ENCODE measurements at places on chromosomes 1 and 21. TPM values are rescaled to one million over a fixed set of nuclear protein-coding genes. Genes with fewer than 3 reads are reported as not detected.

RSPO1 gene
- total RNA-seq: 0.33 TPM

GRCh38 chr1:232335261-232335660 lies 294.7 kb downstream of the SIPA1L2 start:
- no peak for DNase-seq

SLAMF6 gene
- total RNA-seq: not detected

GRCh38 chr1:220526294-220526693 lies 1.6 kb upstream of the MARK1 start:
- peak; percentile 43 for DNase-seq

DSCAM gene
- 0.15 TPM for total RNA-seq

DNA sequence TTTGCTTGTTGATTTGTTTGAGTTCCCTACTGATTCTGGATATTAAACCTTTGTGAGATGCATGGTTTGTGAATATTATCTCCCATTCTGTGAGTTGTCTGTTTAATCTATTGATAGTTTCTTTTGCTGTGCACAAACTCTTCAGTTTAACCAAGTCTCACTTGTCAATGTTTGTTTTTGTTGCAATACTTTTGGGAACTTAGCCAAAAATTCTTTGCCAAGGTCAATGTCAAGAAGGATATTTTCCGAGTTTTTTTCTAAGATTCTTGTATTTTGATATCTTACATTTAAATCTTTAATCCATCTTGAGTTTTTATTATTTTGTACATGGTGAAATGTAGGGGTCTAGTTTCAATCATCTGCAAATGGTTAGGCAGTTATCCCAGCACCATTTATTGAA lies 1230.7 kb upstream of the NCAM2 start:
- DNase-seq: no peak

PDE4B gene
- 18.6 TPM for total RNA-seq

GRCh38 chr1:156074661-156075060 lies 7.6 kb downstream of the MEX3A start:
- peak; percentile 38 for DNase-seq

GRCh38 chr1:3386205-3387002 lies 68.1 kb upstream of the ARHGEF16 start:
- DNase-seq: no peak

MSH4 gene
- 0.63 TPM for total RNA-seq

DNA sequence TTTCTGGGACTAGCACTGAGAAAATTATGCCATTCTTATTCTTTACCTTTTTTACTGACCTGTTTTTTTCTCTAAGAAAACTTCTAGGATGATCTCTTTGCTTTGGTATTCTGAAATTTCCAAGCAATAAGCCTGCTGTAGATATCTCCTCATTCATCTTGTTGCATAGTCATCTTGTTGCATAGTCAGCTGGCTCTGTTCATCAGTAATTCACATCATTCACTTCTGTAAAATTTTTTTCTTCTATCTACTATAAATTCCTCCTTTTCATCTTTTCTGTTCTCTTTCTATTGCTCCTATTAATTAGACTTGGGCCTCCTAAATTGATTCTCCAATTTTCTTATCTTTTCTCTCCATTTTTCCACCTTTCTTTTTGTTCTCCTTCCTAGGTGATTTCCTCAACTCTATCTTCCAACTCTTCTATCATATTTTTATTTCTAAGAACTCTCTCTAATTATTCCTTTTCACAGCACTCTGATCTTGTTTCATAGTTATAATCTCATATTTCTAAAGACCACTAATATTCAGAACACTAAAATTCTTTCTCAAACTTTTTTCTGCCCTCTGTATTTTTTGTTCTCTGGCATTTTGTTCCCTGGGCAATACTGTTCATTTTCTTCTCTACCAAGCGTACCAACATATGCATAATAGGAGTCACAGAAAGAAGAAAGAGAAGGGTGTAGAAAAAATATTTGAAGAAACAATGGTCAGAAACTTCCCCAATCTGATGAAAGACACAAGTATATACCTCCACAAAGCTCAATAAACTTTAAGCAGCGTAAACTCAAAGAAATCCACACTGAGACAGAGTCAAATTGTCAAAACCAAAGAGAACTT lies 17.7 kb downstream of the TUT4 start:
- no peak for DNase-seq

TNNT2 gene
- 8.6 TPM for total RNA-seq

GRCh38 chr1:42420121-42420520 lies 35.7 kb downstream of the ZMYND12 start:
- no peak for DNase-seq

GRCh38 chr1:33466159-33466558 lies 6.3 kb upstream of the ZSCAN20 start:
- no peak for DNase-seq

TATDN3 gene
- 13.8 TPM for total RNA-seq

GRCh38 chr1:145714524-145715111 lies 4.7 kb upstream of the CD160 start:
- DNase-seq: no peak

DNA sequence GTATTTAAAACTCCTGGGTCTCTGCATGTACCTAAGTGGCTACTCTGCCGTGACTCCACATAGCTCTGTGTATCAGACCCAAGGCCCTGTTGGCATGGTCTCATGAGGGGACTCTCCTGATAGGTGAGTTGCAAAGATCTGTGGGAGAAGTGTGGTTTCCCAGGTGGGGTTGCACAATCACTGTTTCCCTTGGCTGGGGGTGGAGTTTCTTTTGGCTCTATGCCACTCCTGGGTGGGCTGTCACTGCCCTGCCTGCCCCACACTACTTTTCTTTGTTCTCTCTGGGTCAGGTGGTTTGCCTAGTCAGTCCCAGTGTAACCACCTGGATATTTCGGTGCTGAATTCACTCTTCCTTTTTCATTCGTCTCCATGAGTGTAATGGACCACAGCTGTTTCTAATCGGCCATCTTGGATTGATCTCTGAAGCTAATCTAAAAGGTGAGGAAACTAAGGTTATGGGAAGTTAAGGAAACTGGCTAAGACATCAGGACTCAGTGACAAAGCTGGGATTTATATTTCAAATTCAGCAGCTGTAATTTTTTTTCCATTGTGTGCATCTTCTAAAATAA lies 97.1 kb upstream of the CACYBP start:
- DNase-seq: no peak

GRCh38 chr1:149936170-149936991 lies at the start of gene MTMR11:
Gene MTMR11 (minus strand): TSS chr1:149936879. CDS start chr1:149936647, 232 bp downstream.
- no peak for DNase-seq

AK4 gene
- total RNA-seq: 45.2 TPM

- DNase-seq: no peak
Observed at GRCh38 chr1:200274116-200274515, 135.7 kb downstream of the ZNF281 start.

GRCh38 chr1:102163799-102164198 lies 167.1 kb upstream of the OLFM3 start:
- DNase-seq: no peak

SPOCD1 gene
- 2.7 TPM for total RNA-seq

GRCh38 chr1:172125812-172126430 lies 284.6 kb downstream of the DNM3 start:
- DNase-seq: no peak

CD1B gene
- not detected for total RNA-seq

DNA sequence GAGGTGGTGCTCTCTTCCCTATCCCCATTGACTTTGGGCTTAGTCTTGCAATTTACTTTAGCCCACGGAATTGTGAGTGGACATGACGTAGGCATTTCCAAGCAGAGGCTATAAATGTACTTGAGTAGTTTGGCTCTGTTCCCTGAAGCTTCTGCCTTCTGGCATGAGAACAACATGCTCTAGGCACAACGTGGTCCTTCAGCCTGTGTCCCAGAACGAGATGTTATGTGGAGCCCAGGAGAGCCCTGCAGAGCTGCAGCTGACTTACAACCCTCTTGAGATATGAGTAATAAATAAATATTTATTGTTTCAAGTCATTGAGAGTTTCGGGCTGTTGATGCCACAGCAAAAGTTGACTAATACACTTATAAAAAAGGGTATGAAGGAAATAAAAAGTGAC lies 105.2 kb upstream of the HMGB4 start:
- no peak for DNase-seq

GRCh38 chr1:2534687-2535441 lies 4.8 kb upstream of the HES5 start:
- DNase-seq: no peak

CD1C gene
- not detected for total RNA-seq

FHAD1 gene
- total RNA-seq: 1.9 TPM

- no peak for DNase-seq
Observed at GRCh38 chr1:32816676-32817158, 441 bp downstream of the YARS1 start.
